Astrocyte of the spinal cord (primary cell): ENCODE measurements at places on chromosomes 1 and 21.

- DNase-seq, result no peak
These were observed 155.7 kb downstream of the S1PR1 start for GRCh38 chr1:101392552-101392951.

DNA sequence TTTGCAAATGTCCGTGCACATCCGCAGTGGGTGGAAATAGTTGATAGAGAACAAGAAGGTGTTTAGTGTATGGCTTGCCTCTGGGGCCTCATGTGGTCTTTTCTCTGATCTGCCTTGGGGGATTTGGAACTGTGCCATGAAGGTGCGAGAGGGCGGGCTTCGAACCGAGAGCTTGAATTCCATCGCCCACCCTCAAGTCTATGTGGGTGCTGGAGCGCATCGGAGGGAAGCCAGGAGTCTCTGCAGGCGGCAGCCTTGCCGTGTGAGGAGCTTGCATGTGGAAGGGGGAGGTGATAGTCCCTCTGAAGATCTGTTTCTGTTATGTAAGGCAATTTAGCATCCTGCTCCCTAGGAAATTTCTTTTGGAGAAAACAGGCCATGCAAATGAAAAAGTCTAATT lies 119.6 kb downstream of the HUNK start:
- no peak for DNase-seq

GRCh38 chr1:88593358-88593757 lies 90.7 kb upstream of the PKN2 start:
- no peak for DNase-seq

- no peak for DNase-seq
These were observed 193.3 kb upstream of the HMGB4 start for GRCh38 chr1:33670567-33670966.

- DNase-seq, result no peak
These were observed 26.5 kb downstream of the SSBP3 start for GRCh38 chr1:54379555-54380289.

DNA sequence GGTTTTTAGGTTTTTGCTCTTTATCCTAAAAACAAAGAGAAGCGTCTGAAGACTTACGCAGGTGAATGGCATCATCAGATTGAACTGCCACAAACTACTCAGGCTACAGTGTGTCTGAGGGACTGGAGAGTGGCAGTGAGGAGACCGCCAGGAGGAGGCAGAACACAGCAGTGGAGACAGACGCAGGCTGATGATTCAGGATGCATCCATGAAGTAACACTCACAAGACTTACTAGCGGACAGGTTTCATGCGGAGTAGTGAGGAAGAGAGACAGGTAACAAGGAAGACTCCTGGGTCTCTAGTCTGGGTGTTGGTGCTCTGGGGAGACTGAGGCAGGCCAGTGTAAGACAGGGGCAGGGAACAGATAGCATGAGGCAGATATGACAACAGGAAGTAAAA lies 5.7 kb downstream of the HSF2BP start:
- DNase-seq, result no peak

DNA sequence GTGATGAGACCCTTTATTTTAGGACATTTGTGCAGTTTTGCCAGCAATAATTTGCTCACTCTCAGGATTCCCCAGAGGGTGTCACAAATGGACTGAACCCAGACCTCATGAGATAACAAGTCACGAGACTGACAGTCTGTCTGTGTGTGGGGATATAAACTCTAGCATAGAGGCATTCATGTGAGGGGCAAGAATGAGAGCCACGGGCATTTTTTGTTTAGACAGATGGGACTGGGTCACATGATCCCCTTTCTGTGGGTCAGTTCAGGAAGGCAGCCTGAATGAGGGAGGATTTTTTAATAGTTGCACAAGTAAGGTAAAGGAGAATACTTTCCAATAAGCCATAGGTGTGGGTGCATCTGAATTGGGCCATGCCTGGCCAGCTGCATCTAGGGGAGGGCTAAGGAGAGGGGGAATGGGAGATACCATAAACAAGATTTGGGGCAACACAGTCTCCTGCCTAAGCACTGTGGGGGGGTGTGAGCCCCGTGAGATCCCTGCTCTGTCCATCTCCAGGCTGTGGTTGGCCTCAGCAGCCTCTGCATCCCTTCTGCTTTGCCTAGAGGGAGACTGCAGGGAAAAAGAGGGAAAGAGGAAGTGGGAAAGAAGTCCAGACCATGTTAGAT lies 66.6 kb downstream of the NAV1 start:
- DNase-seq, result no peak

DNA sequence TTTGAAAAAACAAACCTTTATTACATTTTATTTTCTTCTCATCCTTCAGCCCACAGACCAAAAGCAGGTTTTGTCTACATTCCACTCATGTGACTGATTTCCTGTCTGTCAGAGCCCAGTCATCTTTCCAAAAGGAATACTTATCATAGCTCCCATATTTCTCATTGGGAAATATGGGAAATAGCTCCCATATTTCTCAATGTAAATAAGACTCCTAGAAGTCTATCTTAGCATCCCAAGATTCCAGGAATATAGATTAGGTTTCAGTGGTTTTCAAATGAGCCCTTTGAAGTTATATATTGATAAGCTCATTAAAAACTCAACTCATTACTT lies 19.1 kb upstream of the NRDC start:
- peak; percentile 82 for DNase-seq

DNA sequence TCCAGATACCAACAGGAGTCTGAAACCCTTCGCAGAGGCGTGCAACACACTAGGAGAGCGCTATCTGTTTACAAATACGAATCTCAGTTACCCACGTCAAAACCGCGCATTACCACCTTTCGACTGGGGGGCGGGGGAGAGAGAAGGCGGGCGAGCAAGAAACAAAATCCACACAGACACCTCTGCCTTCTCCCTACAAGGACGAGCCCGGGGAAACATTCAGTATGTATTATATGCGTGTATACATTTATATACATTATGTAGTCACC lies 722 bp downstream of the TUT4 start:
- DNase-seq, result no peak

DNA sequence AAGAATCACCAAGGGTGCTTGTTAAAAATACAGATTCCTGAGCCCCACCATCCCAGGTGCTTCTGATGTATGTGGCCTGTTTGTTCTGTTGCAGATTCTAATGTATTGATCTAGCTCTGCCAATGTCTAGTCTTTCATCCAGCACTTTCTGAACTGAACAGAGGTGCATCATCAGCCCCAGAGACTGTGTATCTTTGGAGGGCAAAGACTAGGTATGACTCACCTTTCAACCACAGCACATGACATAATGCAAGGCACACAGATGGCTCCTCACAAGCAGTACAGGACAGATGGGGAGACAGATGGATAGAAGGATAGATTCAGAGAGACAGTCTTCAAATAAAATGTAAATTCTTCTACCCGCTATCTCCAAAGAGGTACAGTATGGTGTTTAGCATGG lies 32.3 kb downstream of the CD58 start:
- DNase-seq, result peak; percentile 35

DNA sequence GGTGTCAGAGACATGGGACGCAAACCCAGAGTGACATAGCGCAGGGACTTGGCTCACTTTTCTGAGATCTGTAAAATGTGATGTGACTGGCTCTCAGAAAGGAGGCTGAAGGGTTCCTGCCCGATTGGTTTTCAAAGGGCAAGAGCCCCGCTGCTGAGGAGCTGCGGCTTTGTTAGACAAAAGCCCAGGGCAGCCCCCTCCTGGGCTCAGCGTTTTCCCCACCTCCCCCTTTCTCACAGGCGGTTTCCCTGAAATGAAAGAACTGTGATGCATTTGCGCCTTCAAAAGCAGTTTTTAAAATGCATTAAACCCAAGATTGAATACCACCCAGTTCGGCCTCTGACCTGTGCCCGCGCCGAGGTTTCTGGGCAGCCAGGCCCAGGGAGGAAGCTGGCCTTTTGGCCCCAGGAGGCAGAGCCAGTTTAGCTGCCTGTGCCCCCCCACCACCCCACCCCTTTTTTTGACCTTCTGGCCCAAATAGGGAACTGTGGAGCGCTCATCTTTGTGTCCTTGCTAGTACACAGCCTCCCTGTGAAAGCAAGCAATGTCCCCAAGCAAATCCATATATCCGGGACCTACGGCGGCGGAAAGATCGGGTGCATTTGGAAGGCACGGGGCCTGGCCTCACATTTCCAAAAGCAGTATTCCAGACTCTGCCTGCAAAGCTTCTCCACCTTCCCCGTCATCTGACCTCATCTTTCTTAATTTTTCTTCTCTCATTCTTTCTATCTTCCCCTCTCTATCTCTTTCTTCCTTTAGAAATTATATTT lies 28.6 kb downstream of the CD247 start:
- DNase-seq, result no peak
